Inflammatory macrophage treated with lipopolysaccharide for 1 hour (primary cell): ENCODE measurements at places on chromosomes 3 and 15.
A peak's percentile ranks its signal among the peaks of the same experiment; 100 is the strongest.

DNA sequence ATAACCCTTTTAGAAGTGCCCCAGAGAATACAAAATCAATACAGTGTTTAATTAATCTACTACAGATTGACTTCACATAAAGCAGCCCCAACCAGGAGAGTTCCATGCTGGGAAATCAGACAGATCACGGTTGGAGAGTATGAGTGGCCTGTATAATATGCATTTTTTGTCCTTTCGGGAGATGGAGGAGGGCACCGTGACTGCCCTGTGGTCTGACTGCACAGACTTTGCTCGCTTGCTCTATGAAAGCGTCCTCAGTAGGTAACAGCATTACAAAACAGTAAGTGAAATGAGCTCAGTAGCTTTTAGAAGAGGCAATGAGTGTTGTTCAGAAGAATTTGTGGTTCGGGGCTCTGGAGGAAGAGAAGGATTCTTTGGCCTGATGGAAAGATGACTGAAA lies 34.2 kb upstream of the SKIL start:
- DNase-seq, result no peak

GRCh38 chr15:81529481-81529880 lies 155.5 kb upstream of the TMC3 start:
- no peak for DNase-seq

DNA sequence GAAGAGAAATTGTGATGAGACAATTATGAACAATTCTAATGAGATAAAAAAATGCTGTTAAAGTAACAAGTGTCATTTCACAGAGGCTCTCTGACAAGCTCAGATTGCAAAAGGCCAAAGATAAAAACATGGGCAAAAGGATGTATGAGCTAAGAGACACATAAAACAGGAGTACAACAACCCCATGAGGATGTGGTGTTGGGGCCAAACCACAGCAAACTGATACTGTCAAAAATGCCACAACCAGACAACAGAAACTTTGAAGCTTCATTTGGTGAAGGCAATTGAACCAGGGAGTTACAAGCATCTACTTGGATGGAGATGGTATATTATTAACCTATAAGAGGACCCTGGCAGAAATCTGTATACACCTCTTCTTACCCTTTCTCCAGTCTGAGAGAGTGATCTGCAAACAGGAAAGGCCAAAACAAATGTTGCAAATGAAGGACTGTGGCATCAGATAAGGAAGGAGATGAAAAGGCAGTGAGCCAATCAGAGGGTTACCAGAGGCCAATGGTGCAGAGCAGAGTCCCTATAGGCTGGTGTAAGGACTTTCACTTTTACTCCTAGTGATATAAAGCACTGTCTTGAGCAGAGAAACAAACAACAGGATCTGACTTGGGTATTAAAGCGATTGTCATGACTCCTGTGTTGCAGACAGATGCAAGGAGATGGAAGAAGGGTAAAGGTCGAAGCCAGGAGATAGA lies 659.0 kb downstream of the NTRK3 start:
- no peak for DNase-seq

GRCh38 chr3:121072133-121072532 lies 164.1 kb downstream of the STXBP5L start:
- DNase-seq, result no peak

DNA sequence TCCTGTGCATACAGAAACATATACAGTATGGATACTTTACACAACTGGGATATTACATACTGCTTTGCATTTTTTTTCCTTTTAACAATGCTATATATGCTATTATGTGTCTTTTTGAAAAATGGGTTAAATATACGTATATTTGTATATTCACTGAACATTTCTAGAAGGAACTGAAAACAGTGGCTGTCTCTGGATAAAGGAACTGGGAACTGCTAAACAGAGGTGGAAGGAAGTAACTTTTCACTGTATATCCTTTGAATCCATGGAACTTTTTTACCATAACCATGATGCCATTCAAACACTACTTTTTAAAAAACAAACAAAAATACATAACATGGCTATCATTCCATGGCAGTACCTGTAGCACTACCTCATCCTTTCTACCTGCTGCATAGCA lies 1.8 kb downstream of the MTFMT start:
- DNase-seq, result no peak

DNA sequence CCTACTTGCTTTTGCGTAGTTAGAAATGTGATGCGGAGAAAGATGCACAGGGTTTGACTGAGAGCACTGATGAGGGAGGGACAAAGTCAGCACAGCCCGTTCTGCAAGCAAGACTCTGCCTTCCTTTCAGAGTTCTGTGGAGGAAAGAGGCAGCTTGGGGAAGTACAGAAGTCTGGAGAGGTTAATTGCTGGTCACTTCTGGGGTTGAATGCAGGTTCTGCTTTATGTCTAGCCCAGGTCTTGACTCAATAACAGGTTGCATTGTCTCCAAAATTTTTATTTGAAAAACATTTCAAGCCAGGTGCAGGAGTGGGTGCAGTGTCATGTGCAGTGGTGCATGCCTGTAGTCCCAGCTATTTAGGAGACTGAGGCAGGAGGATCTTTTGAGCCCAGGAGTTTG lies 461.7 kb downstream of the NR2F2 start:
- DNase-seq, result no peak

- DNase-seq, result no peak
Observed at GRCh38 chr3:119042162-119042561, 7.5 kb upstream of the IGSF11 start.

GRCh38 chr3:34012102-34012461 lies 213.7 kb downstream of the PDCD6IP start:
- no peak for DNase-seq

DNA sequence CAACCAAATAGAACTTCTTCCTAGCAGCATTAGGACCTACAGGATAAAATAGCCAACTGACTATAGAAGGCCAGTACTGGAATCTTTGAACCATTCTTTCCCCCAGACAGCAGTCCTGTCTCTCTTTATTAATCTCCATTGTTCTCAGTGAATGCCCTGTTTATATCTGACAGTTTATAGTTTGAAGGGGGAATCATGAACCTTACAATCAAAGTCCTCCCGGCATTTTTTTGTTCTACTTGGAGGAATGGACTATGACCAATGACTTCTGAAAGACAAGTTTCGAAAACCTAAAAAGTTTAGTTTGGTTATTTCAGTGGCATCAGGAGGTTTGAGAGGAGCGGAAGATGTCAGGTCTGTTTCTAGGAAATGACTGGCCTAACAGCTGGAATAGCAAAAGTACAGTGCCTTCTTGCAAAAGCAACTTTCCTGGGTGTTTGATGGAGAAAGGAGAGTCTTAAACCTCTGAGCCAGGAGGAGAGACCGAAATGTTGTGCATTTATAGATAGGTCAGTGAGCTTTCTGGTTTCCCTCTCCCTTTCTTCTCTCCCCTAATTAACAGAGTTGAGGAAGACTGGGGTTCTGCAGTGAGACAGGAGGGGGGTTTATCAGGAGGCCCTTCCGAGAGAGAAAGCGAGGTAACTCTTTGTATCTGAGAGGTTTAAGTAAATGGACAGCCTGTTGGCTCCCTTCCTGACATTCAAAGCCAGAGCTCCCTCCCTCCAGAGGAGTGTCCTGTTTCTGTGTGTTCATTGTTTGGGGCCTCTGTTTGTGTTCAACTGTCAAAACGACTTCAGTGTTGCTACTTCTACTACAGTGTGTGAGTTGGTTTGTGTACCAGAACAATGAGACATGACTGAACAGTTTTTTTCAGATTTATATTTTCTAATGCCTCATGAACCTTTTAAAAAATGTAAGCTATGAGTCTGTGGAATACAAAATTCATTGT lies 383.0 kb upstream of the RARB start:
- DNase-seq, result no peak

DNA sequence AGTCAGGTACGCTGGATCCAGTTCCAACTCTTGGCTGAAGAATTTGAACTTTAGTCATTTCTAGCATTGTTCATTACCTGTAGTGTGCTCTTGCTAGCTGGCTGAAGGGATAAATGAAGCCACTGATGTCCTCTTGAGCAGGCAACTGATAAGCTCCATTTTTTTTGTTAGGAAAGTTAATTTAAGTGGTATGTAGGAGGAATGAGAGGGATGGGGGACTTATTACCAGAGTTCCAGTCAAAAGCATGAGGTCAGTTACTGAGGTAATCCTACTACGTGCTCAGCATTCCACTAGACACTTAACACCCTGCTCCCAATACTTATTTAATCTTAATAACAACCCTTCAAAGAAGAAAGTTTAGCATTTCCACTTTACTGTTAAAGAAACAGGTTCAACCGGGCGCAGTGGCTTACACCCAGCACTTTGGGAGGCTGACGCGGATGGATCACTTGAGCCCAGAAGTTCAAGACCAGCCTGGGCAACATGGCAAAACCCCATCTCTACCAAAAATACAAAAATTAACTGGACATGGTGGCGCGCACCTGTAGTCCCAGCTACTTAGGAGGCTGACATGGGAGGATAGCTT lies 2.0 kb upstream of the RASA2 start:
- no peak for DNase-seq

GRCh38 chr15:39125904-39126303 lies 455.0 kb upstream of the THBS1 start:
- DNase-seq, result peak; percentile 13

DNA sequence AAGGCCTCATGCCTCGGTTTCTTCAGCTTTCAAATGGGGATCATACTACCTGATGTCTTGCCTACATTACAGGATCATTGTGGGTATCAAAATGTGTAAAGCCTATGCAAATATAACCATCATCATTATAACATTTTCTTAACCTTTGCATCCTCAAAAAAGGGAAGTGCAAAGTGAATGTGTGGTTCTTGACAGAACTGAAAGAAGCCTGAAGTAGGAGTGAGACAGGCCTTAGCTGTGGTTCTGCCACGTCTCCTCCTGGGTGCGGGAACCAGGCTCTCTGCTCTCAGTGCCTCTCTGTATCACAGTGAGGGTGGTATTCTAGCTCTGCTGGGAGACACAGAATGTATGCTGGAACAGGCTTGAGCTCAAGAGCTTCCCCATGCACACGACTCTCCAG lies 316.9 kb upstream of the ICE2 start:
- peak; percentile 15 for DNase-seq

DNA sequence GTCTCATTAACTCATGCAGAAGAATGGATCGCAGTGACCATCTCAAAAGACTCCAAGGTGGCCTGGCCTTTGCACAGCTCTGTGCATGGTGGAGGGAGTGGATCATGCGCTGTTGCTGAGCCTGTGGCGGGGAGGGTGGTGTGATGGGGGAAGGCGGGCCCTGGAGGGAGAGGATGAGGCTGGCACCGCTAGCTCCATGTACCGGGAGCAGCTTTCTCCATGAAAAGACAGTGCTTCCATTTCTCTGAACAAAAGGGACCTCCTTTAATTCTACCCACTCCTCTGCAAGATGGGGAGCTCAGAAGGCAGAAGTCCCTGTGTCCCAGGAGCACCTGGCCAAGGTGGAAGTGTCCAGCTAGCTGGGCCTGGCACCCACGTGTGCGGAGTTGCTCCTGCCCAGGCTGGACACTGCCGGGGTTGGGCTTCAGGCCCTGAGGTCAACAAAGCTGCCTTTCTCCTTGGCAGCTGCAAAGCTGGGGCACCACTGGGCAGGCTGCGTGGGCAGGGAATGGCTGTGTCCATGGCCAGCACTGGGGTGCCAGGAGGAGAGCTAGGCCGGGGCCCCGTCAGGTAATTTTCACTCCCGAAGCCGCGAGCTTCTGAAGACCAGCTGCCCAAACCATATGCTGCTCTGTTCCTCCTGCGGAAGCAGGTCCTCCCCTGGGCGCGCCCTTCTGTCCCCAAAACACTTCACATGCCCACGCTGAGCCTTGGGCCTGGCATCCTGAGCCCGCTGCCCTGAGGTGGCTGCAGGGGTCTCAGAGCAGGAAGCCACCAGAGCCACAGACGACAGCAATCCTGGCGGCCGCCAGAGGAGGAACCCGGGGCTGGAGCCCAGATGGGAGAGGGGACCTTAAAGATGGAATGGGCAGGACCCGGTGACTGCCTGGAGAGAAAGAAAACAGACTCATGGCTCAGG lies 6.4 kb downstream of the MAP6D1 start:
- no peak for DNase-seq

DNA sequence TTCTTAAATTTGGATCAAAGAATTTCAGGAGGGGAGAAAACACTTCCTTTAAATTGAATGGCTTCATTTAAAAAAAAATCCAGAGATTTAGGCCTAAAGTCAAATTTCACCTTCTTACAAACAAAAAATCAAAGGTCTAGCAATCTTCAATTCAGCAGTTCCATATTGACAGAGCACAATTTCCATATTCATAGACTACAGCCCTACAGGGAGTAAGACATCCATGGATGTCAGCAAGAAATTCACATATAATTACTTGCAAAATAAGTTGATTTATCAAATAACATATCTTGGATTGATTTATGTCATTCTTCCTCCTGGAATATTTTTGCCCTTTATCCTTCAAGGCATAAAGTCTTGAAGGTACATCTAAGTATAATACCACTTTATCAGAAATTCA lies 103.4 kb downstream of the CNTN3 start:
- no peak for DNase-seq

GRCh38 chr3:190192739-190193138 lies 72.0 kb upstream of the P3H2 start:
- DNase-seq, result no peak

- DNase-seq, result no peak
Observed at GRCh38 chr3:32719335-32719734, 34.3 kb downstream of the CNOT10 start.

GRCh38 chr15:63048115-63048775 lies 5.7 kb downstream of the TPM1 start:
- DNase-seq, result peak; percentile 81

- no peak for DNase-seq
Observed at GRCh38 chr3:126959921-126960603, 22.9 kb upstream of the PLXNA1 start.

- no peak for DNase-seq
Observed at GRCh38 chr3:52827441-52827840, 3.0 kb downstream of the ITIH4 start.

GRCh38 chr3:87958289-87958688 lies 100.5 kb downstream of the CGGBP1 start:
- no peak for DNase-seq

GRCh38 chr15:56916825-56917477 lies 1.5 kb upstream of the TCF12 start:
- no peak for DNase-seq

- no peak for DNase-seq
Observed at GRCh38 chr3:122635789-122636188, 44.9 kb upstream of the PARP14 start.
